ENCODE measurements at places on chromosomes 6 and 20. TPM values are rescaled to one million over a fixed set of nuclear protein-coding genes. Genes with fewer than 3 reads are reported as not detected.

- DNase-seq = no peak
Observed at GRCh38 chr6:22826961-22827360, 257.6 kb downstream of the HDGFL1 start.

DNA sequence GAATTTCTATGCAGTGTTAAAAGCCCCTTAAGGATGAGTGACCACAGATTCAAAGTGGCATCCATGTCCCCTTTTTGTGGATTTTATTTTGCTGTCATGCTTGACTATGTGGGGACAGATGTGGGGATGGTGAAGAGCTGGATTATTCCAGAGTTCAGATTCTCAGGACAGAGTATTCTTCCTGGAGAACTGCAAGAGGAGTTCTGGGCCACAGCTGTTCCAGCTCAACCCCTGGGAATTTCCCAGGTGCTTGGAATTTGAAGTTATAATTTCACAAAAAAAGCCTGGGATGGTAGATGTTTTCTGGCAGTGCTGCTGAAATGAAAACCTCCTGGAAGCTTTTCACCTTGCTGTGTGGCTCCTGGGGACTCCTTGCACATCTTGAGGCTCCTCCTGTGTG is 671.8 kb upstream of the MARCKS start:
- no peak for DNase-seq

GRCh38 chr6:100665041-100665380 is 200.3 kb upstream of the SIM1 start:
- no peak for DNase-seq

DNA sequence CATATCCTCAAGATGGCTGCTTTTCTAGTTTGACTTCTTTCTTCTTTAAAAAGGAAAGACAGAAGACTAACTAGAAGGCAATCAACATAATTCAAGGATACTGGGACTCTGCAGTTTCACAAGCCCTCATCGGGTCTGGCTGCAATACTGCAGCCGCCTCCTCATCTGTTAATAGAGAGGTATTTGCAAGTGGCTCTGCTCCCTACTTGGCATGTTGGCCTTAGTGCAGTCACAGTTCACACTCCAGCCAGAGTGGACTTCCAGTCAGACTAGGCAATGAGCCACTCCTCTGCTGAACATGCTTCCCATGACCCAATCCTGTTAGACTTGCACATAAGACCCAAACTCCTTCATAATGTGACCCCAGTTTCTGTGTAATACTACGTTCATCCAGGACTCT is 141.9 kb upstream of the ENPP5 start:
- no peak for DNase-seq

DNA sequence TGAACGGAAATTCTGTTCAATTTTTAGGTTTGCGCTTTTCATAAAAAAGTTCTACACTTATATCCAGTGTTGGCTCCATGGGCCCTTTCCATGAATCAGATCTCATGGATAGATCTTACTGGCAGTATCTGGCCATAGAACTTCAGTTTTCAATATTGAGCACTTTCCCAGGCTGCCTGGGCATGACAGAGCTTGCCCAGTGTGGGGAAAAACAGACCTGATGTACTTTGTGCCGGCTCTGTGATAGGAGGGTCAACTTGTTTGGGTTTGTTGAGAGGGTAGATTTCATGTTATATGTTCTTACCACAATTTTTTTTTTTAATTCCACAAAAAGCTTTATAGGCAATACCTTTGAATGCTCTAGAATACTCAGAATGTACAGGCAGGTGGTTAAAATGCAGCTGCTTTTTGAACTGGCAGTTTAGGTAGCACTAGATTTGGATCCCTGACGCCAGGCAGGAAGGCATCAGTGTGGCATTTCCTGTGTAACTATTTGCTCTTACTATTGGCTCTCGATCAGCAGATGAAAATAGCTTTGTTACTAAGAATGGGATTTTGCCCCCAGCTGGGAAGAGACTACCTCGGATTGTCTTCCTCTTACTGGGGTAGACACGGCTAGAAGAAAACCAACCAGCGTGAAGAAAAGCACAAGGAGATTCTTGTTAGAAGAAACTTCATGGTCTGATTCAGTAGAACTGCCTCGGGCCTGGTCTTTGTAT is 404.9 kb upstream of the SOX4 start:
- DNase-seq = no peak

DNA sequence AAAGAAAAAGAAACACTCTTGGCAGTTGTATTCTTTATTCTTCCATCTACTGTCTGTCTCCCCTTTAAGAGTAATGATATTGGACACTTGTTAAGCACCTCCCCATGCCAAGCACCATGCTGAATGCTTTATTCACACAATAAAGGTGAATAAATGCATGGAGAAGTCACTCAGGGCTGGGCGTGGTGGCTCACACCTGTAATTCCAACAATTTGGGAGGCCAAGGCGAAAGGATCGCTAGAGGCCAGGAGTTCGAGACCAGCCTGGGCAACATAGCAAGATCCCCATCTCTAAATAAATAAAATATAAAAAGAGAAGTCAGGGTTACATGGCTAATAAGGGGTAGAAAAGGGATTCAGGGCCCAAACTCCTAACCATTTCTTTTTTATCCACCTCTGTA is 32.1 kb downstream of the CEP250 start:
- DNase-seq = no peak

DNA sequence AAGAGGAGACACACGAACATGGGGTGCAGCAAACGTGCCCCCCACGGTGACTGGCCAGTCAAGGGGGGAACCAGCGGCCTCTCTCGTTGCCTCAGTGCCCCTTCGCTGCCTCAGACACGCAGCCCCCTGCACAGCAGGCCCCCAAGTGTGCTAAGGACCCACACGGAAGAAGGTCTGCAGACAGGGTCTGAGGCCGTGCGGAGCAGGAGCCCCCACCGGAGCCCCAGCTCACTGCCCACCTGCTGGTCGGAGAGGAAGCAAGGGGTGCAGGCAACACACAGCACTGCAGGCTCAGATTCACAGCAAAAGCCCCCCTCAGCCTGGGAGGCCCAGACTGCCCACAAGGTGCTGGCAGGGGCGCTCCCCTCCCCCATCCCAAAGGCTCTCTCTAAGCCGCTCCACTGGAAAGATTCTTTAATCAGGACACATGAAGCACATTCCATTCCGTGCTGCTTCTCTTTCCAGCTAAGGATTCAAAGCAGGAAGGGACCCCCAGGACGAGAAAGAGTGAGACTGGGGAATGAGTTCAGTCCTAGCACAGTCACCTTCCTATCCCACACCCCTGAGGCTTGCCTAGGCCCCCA is 105.1 kb downstream of the SLC23A2 start:
- DNase-seq = no peak

DNA sequence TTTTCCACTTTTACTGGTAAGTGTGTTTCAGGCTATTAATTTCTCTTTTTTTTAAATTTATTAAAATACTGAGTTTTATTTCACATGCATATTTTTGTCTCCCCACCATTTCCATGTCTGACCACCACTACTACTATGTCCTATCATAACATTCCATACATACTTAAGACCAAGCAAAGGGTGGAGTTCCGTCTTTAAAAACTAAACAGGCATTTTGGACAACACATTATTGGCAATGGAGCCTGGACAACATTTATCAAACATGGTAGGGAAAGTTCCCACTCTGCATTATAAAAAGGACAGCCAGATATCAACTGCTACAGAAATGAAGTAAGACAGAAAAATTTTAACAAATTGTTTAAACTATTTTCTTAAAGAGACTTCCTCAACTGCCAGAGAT is 91.9 kb downstream of the LMBRD1 start:
- no peak for DNase-seq

GRCh38 chr20:62010551-62011402 is 54.9 kb downstream of the TAF4 start:
- DNase-seq = peak; percentile 51

GRCh38 chr6:150207931-150208570 is 65.2 kb downstream of the PPP1R14C start:
- no peak for DNase-seq

DNA sequence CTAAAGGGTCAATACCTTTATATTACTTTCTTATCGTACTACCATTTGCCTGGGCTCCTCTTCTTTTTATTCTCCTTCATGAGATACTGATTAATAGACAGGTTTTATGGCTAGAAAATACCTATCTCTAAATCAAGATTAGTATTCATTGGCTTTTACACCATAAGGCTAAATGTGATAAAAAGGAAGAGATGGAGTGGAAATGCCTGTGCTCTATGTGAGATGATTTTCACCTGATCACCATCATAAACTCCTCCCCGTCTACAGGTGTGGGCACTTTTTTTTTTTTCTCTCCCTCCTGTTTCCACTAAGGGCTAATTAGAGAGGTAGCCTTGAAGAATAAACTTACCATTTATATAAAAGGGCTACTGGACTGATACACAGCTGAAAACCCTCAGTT is at the start of gene GLYATL3:
Gene GLYATL3, plus strand, starts transcription at position 301 of the 400 bp plus-strand sequence. CDS start 12,068 bp downstream, outside the sequence.
- no peak for DNase-seq

DNA sequence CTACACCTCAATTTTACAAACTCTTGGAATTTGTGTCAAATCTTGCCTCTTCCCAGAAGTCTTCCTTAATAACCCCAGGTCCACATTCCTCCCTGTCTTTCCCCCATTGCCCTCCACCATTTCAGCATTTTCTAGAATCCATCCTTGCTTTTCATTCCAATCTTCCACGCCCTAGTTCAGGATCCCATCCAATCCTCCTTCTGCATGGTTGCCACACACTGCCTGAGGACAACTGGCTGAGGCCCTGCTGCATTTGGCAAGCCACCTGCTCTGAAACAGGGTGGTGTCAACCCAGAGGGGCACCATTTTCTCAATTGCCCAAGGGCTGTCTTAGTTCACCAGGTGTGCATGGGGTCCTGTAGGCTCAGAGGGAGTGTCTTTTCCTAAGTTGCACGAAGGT is 37.9 kb upstream of the RFPL4B start:
- no peak for DNase-seq

DNA sequence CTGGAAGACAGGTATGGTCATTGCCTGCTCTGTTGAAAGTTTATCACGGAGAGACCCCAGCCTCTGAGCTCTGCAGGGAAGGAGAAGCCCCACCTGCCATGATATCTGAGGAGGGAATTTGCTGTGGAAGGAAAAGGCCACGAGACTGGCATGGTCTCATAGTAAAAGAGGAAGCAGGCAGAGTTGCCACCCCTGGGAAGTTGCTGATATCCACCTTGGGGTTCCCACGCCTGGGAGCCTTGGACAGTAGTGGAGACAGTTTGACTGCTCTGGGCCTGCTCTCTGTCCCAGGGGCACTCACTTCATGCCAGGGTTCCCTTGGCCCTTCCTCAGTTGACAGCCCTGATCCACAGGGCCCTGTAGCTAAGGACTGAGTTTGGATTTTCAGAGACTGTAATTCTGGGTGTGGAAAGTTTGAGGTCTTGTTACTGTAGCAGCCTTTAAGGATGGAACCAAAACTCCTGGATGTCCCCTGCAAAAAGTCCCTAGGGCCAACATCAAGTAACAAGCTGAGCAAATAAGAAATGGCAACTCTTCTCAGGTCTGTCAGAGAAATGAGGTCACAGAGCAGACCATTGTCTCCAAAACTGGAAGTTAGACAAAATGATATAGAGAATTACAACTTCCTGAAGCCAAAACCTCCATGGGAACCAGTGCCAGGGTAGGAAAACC is 6.9 kb upstream of the SIRPB1 start:
- DNase-seq = no peak

- DNase-seq = no peak
Observed at GRCh38 chr6:146904596-146904995, 299.6 kb upstream of the STXBP5 start.

GRCh38 chr20:63090052-63090451 is 83.3 kb upstream of the BHLHE23 start:
- no peak for DNase-seq

GRCh38 chr20:51019656-51020592 is 3.0 kb downstream of the KCNG1 start:
- DNase-seq = no peak

DNA sequence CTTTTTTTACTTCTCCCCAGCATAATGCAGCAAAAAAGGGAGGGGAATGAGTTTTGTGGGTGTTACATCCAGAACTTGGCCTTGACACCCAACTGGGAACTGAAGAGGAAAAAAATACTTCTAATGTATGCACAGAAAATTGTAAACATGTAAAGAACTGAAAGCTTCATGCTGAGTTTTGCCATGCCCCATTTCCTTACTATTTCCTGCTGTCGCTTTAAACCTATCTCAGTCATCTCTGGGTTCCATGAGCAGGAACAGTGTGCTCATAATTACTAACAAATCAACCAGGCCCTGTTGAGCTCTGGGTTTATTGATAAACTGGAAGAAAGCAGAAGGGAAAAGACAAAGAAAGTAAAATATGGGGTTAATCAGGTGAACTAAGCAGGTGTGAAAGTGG is 14.2 kb downstream of the TFAP2B start:
- DNase-seq = no peak

GRCh38 chr6:38703949-38704590 is 1.1 kb upstream of the GLO1 start:
- no peak for DNase-seq

- peak; percentile 79 for DNase-seq
Observed at GRCh38 chr6:167116109-167116837, 6.6 kb upstream of the CCR6 start.

- DNase-seq = no peak
Observed at GRCh38 chr6:167532410-167533288, 207.8 kb downstream of the TTLL2 start.

DNA sequence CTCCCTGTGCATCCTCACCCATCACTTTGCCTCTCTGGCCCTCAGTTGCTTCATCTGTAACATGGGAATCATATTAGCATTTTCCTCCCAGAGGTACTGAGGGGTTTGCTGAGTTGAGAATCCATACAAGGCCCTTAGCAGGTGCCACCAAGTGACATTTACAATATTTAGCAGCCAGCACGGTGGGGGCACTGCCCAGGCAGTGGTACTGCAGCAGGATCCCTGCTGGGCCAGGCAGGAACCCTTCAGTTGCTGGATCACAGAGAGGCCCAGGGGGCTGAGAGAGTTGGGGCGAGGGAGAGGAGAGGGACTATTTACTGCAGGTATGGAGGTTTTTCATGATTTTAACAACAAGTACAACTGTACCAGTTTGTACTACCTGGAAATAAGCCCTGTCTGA is 65.9 kb downstream of the CDH22 start:
- DNase-seq = no peak

DNA sequence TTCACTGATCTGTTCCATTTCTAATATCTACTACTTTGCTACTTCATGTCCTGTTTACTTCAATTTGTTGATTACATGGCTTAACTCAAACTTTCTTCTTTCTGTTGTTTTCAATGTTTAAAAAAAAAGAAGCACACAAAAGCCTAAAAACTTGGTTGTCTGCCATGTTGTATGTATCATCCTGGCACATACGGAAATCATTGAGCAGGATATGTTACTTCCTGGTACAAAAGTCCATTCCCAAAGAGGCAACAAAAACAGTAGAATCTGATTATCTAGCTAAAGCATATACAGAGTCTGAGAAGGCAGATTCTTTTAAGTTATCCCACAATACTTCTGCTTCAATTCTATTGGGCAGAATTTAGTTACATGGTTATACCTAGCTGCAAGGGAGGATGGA is 14.5 kb upstream of the COL12A1 start:
- no peak for DNase-seq

HLA-DRB1 gene
- polyA plus RNA-seq = 23.1 TPM

OPN5 gene
- not detected for polyA plus RNA-seq

RAET1E gene
- polyA plus RNA-seq = 0.19 TPM

HLA-DQB2 gene
- not detected for polyA plus RNA-seq

OR12D2 gene
- not detected for polyA plus RNA-seq

ARFGEF3 gene
- 5.2 TPM for polyA plus RNA-seq

CPXM1 gene
- 1.2 TPM for polyA plus RNA-seq

PRSS16 gene
- 23.7 TPM for polyA plus RNA-seq

SPATA25 gene
- 0.50 TPM for polyA plus RNA-seq

PSORS1C1 gene
- polyA plus RNA-seq = 7.4 TPM

SAMD10 gene
- polyA plus RNA-seq = 6.3 TPM

KHDC1L gene
- polyA plus RNA-seq = not detected

TSHZ2 gene
- polyA plus RNA-seq = 4.7 TPM

STMND1 gene
- polyA plus RNA-seq = not detected

JPH2 gene
- polyA plus RNA-seq = 1.1 TPM

LPA gene
- polyA plus RNA-seq = 0.25 TPM

SLC22A7 gene
- not detected for polyA plus RNA-seq

TOMM6 gene
- polyA plus RNA-seq = 308 TPM

Data from stomach (tissue), 19 donors.